Hippocampal formation (tissue), 2 donors: ENCODE measurements at places on chromosomes 6 and 20.
A peak's percentile ranks its signal among the peaks of the same experiment; 100 is the strongest.

DNA sequence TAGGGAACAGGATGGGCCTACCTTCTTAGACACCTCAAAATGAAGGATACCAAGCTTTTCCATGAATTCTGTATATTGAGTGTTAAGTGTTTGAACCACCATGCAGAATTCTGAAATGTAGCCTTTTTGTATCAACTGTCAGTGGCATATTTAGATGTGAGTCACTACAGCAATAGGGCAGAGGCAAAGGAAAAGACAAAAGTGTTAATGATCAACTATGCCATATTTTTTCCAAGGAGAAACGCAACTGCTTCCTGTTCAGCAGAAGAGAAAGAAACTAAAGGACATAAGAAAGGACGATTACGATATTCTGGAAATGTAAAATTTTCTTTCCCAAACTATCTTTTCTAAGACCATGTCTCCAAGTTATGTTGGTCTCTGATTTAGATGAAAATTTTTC lies 104.6 kb upstream of the RSPO3 start:
- no peak for DNase-seq

DNA sequence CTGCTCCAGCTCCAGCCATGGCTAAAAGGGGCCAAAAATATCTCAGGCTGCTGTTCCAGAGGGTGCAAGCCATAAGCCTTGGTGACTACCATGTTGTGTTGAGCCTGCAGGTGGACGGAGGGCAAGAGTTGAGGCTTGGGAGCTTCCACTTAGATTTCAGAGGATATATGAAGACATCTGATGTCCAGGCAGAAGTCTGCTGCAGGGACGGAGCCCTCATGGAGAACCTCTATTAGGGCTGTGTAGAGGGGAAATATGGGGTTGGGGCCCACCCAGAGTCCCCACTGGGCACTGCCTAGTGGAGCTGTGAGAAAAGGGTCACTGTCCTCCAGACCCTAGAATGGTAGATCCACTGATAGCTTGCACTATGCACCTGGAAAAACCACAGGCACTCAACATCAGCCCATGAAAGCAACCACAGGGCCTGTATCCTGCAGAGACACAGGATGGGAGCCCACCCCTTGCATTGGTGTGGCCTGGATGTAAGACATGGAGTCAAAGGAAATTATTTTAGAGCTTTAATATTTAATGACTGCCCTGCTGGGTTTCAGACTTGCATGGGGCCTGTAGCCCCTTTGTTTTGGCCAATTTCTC lies 70.5 kb downstream of the NINL start:
- DNase-seq = no peak

- DNase-seq = no peak
Measured at GRCh38 chr6:3046295-3046694, 22.0 kb upstream of the RIPK1 start.

- no peak for DNase-seq
Measured at GRCh38 chr6:46410334-46410953, 80.8 kb downstream of the RCAN2 start.

DNA sequence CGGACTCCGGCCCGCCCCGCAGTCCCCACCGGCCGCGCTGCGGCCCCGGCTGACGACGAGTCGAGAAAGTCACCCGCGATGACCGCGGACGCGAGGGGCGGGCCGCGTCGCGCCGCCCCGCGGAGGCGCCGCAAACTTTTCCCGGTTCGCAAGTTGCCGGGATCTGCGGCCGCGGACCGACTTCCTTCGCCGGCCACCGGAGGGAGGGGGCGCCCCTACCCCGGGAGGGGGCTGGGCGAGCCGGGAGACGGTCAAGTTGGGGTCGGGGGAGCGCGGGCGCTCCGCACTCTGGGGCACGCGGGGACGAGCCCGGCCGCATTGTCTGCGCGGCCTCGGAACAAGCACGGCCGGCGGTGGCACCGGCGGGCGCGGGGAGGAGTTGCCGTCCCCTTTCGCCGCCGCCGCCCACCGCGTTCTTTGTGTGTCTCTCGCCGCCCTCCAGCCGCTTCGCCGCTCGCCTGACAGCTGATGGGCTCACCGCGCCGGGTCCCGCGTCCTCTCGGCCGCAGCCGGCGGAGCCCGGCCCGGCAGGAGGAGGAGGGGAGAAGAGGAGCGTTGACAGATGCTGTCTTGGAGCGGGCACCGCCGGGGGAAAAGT lies 131.6 kb downstream of the OGFRL1 start:
- peak; percentile 38 for DNase-seq

DNA sequence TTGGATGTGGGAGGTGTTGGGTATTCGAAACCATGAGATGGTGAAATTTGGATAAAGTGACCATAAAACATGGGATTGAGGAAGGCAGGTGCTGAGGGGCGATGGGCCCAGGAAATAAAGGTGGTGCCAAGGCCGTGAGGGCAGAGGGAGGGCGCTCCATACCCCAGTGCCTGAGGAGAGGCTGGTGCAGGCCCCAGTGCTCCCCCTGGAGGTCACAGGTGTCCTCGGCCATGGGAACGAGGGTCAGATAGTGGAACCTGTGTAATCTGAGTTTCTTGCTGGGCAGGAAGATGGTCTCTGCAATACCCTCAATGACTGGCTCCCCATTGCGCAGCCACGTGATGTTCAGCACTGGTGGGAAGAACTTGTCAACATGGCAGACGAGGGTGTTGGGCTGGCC lies 16.2 kb downstream of the HLA-DPB1 start:
- no peak for DNase-seq

DNA sequence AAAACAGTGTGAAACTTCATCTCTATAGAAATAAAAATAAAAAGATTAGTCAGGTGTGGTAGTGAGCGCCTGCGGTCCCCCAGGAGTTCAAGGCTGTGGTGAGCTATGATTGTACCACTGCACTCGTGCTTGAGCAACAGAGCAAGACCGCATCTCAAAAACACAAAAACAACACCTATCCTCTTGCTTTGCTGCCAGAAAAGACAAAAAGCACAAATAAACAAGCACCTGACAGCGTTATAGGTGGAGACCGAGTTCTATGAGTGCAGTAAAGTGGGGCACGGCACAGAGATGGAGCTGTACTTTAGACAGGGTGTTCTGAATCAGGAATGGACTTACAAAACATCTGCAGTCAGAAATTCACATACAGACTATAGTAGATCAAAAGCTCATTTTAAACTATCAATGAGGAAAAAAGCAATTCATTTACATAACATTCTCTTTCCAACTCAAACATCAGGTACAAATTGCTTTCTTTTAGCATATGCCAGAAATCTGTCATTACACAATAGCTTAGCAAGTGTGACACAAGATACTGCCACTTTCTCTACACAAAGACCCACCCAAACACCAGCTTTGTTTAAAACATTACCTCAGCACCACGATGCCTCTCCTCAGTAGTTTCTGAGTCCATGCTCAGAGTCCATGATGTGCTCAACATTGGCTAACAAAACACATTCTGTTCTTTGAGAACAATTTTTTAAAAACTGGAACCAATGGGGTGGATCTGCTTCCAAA lies 10.1 kb downstream of the EZR start:
- DNase-seq = no peak

DNA sequence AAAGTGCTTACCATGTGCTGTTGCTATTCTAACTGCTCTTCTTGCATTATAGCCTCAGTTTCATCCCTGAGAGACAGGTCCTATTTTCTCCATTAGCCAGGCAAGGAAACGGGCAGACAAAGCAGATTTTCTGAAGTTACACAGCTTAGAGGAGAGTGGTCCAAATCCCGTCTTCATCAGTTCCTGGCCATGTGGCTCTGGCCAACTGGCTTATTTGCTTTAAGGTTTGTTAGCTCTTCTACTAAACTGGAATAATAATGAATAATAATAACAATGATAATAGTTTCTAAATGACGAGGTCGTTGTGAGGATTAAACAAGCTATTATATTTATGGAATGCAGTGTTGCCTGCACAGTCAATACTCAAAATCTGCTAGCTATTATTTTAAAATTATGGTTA lies 35.8 kb upstream of the BCAS1 start:
- no peak for DNase-seq

- no peak for DNase-seq
Measured at GRCh38 chr6:6411115-6411514, 90.7 kb upstream of the F13A1 start.

GRCh38 chr6:152054441-152054840 lies 247.0 kb downstream of the ESR1 start:
- DNase-seq = no peak

GRCh38 chr20:33159713-33160112 lies 8.2 kb upstream of the BPIFA2 start:
- DNase-seq = no peak

DNA sequence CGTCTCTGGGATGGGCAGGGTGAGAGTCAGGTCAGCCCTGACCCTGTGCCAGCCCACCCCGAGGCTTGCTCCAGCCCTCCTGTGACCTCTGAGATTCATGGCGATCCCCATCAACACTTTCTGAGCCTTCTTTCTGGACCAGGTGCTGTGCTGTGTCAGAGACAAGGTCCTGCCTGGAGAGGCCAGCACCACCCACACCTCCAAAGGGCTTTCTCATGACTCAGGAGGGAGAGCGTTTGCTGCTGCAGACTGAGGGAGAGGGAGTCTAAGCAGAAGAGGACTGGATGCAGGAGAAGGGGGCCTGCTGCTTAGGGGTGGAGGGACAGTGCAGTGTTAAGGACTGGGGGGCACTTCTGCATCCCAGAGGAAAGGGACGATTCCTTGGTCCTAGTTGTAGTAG lies 193.5 kb downstream of the LRFN2 start:
- no peak for DNase-seq

GRCh38 chr6:85580878-85581267 lies 12.8 kb downstream of the SNX14 start:
- DNase-seq = no peak

DNA sequence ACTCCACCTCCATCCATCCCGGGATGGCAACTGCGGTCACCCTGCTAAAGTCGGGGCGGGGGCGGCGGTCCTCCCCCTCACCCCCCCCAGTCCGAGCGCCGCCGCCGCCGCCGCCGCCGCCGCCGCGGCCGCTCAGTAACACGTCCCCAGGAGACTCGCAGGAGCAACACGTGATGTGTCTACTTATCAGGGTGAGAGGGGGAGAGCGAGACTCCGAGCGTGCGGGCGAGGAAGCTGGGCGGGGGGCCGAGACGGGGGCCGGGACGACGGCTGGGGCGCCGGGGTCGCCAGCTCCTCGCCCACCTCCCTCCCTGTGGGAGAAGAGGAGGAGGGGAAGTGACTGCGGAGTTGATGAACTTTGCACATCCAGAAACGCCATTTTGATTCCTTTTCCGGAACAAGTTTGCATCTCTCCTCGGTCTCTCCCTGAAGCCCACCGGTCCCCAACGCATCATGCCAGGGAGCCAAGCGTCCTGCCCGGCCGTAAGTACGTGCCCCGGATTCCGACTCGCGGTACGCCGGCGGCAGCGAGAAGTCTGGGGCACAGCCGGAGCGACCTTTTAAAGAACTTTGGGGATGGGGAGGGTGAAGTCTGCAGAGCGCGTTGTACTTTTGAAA lies at the start of gene RREB1:
Gene RREB1, plus strand, starts transcription at position 384 of the 618 bp plus-strand sequence. CDS start 73,951 bp downstream, outside the sequence.
- DNase-seq = peak; percentile 25

- no peak for DNase-seq
Measured at GRCh38 chr6:71531006-71531405, 242.4 kb downstream of the OGFRL1 start.

GRCh38 chr6:14750059-14750661 lies 495.7 kb upstream of the JARID2 start:
- DNase-seq = no peak

- DNase-seq = no peak
Measured at GRCh38 chr6:141290941-141291721, 841.6 kb upstream of the GJE1 start.

DNA sequence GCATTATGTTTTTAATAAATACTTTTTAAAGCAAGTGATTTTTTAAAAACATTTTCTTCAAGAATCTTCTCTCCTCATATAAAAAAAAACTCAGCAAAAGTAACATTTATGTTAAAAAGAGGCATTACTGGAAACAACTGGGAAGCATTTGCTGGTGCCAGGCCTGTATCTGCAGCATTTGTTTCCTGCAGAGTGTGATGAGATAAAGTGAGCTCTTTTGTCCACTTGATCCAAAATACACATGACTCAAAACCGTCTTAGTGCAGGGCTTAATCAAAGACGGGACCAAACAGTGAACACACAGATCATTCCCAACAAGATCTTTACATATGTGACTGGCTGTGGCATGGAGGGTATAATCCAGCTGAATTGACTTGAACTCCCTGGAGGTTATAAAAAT lies 28.3 kb upstream of the RIPPLY2 start:
- DNase-seq = no peak

- DNase-seq = no peak
Measured at GRCh38 chr20:1700990-1701389, 43.4 kb upstream of the SIRPG start.

DNA sequence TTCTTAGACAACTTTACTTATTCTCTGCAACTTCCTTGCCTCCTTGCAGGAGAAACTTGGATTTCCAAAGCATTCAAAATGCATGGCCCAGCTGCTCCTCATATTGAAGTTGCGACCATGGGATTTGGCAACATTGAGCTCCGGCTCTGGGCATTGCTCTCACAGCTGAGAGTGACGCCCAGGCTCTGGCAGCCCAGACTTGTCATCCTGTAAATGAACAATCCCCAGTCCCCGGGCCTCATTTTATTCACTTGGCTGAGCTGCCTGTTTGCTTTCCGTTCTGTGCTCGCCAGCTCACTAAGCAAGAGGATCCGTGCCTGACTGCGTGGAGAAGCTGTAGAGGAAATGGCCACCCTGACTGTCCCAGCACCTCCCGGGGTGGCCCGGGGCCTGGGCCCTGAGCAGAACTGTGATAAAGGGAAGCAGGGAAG lies 119.5 kb upstream of the CD93 start:
- DNase-seq = peak; percentile 84

DNA sequence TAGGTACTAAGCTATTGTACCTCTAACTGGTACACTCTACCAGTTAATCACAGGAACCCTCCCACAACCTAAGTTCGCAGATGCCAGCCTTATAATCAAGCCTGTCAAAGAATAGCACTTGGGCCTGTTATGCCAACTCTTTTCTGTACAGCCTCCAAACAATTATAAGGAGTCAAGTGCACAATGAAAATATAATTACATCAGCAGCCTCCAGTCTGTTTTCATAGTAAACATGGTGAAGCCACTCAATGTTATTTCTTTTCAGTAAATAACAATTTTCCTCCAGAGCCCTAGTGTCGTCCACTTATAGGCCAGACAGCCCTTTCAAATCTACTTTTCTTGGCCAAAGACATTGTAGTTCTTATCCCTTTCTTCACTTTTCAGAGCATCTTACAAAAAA lies 82.7 kb upstream of the CARMIL1 start:
- DNase-seq = no peak

GRCh38 chr6:5645328-5646290 lies 361.1 kb downstream of the NRN1 start:
- no peak for DNase-seq

GRCh38 chr20:3164763-3165410 lies 5.2 kb upstream of the FASTKD5 start:
- DNase-seq = no peak

GRCh38 chr6:34791164-34791700 lies 651 bp upstream of the BLTP3A start:
- DNase-seq = peak; percentile 43
